Germinal center (tissue), 1 donor: ENCODE measurements at places on chromosomes 3 and 15.

DNA sequence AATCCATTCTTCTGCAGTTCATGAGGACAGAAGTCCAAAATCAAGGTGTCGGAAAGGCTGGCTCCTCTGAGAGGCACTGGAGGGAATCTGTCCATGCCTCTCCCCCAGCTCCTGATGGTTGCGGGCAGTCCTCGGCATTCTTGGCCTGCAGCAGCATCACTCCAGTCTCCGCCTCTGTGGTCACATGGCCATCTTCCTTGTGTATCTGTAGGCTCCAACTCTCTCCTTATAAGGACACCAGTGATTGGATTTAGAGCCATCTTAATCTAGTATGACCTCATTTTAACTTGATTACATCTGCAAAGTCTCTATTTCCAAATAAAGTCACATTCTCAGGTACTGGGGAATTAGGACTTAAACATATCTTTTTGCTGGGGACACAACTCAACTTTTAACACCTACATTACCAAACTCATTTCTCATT, 56.0 kb upstream of the FLNB start:
- DNase-seq: no peak

- no peak for DNase-seq
Measured at GRCh38 chr3:5194341-5194740, 6.8 kb downstream of the EDEM1 start.

- DNase-seq: peak; percentile 45
Measured at GRCh38 chr3:33096093-33096868, 665 bp downstream of the GLB1 start.

GRCh38 chr15:89939910-89940309, 27.2 kb upstream of the ARPIN start:
- DNase-seq: no peak

DNA sequence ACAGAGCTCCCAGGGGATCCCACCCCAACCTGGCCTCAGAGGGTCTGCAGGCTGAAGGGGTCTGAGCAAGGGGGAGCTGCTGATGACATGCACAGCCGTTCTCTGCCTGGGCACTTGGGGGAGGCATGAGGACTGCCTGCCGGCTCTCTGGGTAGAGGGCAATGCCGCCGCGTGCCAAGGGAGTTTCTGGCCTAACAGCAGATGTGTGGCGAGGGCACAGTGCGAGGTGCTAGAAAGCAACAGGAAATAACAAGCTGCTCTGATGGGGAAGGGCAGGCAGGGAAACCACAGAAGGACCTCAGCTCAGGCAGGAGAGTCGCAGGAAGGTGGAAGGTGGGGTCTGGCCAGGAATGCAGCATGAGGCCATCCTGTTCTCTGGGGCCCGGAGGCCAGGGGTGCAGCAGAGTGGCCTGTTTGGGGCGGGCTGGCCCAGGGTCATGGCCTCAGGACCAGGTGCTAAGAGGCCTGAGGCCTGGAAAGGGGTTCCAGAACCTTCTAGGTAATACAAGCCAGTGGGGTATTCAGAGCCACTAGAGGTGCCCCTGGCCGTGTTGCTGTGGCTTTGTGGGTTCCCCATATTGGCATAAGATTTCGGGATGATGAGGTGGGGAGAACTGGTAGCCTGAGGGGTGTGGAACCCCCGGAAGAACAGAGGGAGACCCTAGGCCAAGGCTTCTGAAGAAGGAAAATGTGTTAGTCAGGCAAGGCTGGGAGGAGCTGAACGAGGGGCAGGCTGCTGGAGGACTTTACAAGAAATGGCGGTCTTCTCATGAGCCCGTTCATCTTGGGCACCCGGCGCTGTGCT, 41.2 kb downstream of the RGMA start:
- DNase-seq: no peak

DNA sequence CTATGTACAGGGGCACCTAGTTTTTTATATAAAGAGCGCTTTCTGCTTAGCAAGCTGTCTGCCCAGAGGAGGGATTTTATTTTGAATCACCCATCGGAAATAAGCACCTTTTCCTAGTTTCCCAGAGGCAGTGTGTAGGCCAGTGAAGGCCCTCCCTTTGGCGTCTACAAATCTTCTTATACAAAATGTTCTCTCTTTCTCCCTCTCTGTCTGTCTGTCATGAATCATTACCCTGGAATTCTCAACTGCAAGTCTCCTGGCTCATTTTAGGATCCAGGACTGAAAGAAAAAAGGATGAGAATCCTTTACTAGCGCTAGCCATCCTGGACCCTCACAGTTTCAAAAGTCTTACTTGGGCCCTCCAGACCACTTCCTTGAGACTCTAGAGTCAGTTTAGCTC, 728.1 kb downstream of the OTOL1 start:
- DNase-seq: no peak

- no peak for DNase-seq
Measured at GRCh38 chr3:150759319-150759718, 3.6 kb downstream of the SIAH2 start.

DNA sequence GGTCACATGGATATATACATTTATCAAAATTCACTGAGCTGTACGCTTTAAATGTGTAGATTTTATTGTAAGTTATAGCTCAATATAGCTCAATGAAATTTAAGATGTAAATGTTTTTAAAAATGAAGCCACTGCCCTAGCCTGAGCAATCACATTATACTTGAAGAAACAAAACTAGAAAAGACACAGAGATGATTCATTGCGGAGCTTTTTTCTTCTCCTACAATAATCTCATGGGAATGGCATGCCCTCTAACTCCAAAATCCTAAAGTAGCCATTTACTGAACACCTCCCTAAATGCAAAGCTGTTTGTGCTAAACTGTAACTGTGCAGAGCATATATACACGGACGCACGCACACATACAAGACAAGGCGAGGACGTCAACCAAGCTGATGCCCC, 84.2 kb downstream of the MYO9A start:
- DNase-seq: no peak

GRCh38 chr3:38650248-38650951, 913 bp upstream of the SCN5A start:
- no peak for DNase-seq

GRCh38 chr3:24773798-24774197, 279.1 kb upstream of the THRB start:
- DNase-seq: no peak

- DNase-seq: no peak
Measured at GRCh38 chr3:138451595-138452162, 17.3 kb downstream of the ESYT3 start.

DNA sequence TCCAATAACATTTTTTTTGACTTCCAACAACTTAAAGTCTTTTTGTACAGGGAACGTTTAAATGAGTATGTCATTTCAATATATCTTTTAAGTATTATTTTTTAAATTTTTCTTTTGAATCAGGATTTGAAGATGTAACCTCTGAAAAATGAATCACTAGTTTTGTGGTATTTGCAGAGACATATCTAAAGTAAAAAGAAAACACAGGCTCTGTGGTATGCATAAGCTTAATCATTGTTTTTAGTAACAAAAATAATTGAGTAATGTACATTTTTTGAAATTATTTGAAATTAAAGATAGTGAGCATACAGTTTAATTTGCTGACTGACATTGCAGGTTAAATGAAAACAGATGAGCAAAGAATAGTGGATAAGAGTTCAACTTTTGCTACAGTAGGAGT, 531.3 kb downstream of the ROBO1 start:
- no peak for DNase-seq

DNA sequence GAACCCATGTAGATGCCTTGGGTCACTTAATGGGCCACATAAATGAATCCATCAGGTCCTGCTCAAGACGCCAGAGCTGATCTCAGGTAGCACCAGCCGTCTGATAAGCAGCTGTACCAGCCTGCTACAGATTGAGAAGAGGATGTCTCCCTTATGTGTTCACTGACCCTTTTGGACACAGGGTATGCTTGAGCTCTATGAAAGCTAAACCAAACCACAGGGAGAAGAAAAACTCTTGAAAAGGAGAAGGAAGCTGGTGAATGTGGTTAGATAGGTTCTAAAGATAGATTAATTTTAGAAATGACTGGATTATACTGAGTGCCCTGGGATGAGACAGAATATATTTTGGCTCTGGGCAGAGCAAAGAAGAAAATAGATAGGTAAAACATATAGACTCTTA, 187.5 kb downstream of the SPATA16 start:
- no peak for DNase-seq

DNA sequence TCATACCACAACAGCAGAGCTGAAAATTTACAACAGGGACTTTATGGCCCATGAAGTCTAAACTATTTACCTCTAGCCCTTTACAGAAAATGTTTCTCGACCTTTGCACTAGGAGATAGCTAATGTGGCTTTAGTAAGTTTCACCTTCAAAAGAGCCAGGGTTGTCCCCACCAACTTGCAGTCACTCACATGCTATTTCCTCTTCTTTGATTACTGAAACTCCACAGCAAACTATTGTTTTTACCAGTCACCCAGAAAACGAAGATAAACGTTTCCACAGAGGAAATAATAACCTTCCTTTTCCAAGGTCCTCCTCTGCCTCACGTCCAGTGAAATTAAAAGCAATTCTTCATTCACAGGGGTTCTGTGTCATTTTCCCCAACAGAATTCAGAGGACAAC, 48.2 kb downstream of the WWTR1 start:
- DNase-seq: no peak

GRCh38 chr3:66473181-66473580, 27.6 kb downstream of the LRIG1 start:
- DNase-seq: no peak

DNA sequence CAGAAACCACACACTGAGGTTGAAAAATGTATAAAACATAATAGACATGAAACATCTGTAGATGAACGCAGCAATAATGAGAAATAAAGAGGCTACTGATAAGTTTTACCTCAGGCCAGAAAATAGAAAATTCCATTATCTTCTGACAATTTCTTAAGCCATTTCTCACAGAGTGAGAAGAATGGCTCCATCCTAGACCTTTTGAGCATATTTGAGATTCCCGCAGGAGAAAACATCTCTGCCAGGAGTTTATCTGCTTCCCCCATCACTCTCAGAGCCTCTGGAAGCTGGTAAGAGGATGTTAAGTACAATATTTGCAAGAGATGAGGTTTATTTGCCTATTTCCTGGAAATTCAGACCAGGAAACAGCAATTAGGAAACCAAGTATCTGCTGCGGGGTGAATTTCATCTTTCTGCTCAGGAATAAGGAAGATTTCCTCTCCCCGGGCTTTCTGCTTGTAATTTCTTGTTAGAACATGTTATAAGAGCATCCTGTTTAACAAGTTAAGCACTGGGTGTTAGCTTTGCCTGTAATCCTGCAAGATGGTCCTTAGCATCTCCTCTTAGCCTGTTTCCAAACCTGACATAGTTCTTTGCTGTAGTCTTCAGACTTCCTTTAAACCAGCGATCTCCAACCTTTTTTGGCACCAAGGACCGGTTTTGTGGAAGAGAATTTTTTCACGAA, 54.8 kb downstream of the ATP13A4 start:
- DNase-seq: no peak

DNA sequence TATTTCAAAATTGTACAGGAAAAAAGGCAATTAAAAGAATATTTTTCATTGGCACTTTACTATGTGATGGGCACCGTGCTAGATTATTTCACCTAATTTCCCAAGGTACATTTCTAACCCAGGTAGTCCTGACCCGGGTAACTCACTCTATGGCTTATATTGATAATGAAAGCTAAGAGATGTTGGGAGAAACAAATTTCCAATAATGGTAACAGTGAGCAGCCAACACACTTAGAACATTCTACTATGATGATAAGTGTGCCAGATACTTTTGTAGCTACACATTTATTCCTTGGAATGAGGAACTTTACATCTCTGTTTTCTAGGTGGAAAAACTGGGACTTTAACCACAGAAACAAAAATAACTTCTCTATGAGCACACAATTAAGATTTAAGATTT, 7.5 kb downstream of the CCNL1 start:
- no peak for DNase-seq

GRCh38 chr3:13158408-13158807, 85.2 kb upstream of the IQSEC1 start:
- no peak for DNase-seq

DNA sequence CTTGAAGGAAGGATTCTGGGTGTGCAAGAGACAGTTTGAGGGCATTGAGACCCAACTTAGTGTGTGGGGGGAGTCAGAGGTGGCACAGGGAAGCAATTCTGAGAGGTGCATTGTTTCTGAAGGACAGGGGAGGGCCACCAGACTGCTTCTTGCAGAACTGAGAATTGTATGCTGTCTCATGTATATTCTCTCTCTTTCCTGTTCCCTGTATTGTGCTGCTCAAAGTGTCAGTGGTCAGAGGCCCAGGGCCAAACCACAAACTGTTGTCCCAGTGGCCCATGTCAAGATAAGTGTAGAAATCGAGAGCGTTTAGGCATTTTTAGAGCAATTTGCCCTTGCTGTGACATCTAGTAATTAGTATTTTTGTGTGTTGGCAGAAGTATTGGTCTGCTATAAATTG, 567.1 kb downstream of the EDEM1 start:
- DNase-seq: no peak

DNA sequence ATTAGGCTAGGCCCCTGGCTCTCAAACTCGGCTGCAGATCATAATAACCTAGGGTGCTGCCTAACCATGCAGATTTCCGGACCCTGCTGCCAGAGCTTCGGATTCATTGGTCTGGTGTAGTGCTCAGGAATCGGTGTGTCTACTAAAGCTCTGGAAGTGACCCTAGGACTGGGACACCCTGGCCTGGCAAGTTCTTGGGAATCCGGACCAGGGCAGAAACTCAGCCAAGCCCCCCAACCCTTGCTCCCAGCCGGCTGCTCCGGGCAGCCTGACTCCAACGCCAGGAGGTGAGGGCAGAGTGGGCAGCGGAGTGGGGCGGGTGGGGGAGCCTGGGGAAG, 23.0 kb downstream of the IGDCC3 start:
- DNase-seq: no peak

DNA sequence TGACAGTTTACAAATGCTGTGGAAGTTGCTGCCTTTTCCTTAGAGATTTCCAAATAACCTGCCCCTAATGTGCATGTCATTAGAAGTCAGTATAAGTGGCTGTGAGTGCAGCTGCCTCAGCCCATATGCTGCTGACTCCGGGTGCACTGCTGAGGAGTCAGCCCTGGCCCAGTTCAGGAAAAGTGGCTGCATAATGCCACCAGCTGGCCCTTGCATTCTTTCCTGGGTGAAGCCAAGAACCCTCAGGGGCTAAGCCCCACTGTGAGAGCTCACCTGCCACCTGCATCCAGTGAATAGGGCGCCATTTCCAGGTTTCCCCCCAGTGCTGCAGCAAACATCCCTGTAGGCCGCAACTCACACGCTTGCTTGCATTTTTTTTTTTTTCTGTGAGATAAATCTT, 139.9 kb downstream of the TJP1 start:
- DNase-seq: no peak
